ENCODE measurements at places on chromosomes 7 and 10.

GRCh38 chr10:100670828-100671479 lies 74.4 kb upstream of the PAX2 start:
- DNase-seq, result no peak

- DNase-seq, result no peak
Observed at GRCh38 chr7:157007470-157008066, 2.9 kb downstream of the MNX1 start.

DNA sequence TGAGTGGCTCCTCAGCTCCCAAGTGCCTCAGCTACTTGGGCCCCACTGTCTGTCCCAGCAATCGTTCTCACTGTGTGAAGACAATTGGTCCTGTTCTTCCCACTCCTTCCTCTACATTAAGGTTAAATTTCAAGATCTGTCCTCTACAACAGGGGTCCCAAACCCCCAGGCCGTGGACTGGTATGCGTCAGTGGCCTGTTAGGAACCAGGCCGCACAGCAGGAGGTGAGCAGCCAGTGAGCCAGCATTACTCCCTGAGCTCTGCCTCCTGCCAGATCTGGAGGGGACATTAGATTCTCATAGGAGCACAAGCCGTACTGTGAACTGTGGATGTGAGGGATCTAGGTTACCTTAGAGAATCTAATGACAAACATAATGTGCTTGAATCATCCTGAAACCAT lies 376.9 kb upstream of the FZD8 start:
- DNase-seq, result no peak

DNA sequence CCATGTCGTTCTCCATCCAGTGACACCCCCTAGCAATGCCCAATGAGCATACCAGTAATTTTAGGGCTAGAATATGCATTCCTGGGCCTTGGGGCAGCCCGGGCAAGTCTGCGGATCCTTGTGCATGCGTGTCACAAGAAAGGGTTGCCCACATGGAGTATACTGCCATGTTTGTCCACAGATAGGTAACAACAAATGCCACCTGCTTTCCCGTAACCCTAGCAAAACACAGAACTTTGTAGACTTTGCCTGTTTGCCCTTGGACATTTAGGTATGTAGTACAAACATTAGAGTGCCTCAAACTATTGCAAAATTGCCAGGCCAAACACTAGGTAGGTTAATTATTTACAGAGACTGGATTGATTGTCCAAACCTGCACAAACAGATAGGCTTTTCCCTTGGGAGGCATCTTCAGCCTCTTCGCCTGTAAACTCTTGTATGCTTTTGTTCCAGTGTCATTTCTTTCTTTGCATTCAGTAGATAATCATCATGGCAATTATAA lies 117.0 kb downstream of the ADCY1 start:
- no peak for DNase-seq

All from fibroblast of skin of abdomen (primary cell).